Lower leg skin (tissue), 4 donors: ENCODE measurements at places on chromosomes 7 and 10. TPM values are rescaled to one million over a fixed set of nuclear protein-coding genes. Genes with fewer than 3 reads are reported as not detected.

SPDYE5 gene
- not detected for total RNA-seq

ZNF804B gene
- not detected for total RNA-seq

EPO gene
- total RNA-seq: not detected

PON1 gene
- not detected for total RNA-seq

PTPN20 gene
- 6.0 TPM for total RNA-seq

IFT22 gene
- 13.3 TPM for total RNA-seq

DNA sequence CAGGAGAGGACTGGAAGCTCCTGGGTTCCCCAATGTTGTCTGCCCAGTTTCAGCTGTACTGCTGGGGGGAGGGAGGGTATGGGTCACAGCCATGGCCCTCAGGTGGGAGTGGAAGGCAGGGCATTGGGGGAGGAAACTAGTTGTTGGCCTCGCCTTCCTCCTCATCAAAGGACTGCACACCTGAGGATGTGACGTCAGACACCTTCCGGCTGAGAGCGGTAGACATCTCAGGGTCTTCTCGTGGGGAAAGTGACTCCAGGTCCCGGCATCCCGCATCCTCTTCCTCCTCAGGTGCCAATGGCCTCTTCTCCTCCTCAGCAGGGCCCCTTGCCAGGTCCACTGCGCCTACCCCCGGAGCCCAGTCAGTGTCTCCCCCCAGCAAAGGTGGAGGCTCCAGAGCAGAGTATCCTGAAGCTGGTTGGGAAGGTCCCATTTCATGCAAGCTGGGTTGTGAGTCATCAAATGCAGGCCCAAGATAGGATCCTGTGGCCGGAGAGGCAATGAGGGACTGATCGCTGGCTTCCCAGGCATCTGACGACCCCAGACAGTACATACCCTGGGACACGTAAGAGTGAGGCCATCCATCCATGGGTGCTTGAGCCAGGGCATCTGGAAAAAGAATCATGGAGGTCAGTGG is 6.0 kb downstream of the FAM131B start:
- DNase-seq: peak; percentile 74

GRCh38 chr7:154353355-154353767 is 301.2 kb downstream of the DPP6 start:
- DNase-seq: no peak

- no peak for DNase-seq
Measured at GRCh38 chr7:84624527-84624926, 429.9 kb upstream of the SEMA3A start.

DNA sequence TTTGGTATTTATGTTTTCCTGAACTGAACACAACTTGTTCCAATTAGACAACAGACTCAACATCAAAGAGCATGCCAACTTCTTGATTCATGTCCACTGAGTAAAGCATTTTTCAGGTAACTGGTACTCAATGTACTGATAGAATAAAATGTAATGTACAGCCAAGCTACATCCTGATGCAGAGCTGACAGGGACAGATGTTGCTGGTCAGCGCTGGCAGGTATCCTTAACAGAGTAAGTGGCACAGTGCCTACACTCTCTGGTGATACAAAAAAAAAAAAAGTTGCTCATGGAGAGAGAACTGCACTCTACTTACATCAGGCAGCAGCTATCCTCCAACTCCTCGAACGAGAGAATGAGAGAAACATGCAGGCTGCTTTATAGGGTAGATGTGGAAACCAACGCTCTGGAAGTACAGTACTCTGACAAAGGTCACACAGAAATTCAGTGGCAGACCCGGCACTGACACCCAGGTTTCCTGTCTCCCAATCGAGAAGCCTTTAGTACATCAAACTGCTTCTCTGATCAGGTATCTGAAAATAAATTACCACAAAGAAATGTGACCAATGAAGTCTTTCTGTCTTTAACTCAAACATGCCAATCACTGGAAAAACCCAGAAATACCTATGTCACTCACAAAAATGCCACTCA is 4.6 kb downstream of the ITGB1 start:
- DNase-seq: no peak

DNA sequence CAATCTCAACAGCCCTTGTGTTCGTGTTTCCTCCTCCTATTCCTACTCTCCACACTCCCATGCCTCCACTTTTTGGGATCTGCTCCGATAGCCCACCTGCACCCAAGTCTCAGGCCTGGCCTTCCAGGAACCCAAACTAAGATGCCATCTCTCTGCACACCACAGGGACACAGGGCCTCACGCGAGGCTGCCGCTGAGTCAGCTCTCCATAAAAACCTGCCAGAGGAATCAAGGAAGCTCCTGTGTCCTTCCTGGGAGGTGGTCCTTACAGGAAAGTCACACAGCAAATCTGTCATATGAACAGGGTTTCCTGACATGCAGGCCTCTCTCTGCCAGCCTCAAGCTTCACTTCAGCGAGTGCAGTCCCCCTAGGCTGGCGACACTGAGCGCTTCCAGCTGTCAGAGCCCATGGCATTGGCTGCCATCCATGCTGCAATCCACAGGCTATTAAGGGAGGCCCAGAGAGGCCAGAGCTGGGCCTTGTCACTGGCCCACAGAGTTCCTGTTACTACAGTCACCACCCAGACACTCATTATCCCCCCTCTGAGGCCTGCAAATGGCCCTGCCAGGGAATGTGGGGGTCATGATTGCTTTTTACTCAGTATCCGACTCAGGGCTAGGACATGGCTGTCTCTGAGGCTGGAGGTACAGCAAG is 151.4 kb downstream of the OAT start:
- DNase-seq: no peak

GRCh38 chr7:47502240-47502877 is 79.6 kb downstream of the TNS3 start:
- no peak for DNase-seq

GRCh38 chr7:37820708-37821468 is 27.5 kb upstream of the NME8 start:
- DNase-seq: no peak

DNA sequence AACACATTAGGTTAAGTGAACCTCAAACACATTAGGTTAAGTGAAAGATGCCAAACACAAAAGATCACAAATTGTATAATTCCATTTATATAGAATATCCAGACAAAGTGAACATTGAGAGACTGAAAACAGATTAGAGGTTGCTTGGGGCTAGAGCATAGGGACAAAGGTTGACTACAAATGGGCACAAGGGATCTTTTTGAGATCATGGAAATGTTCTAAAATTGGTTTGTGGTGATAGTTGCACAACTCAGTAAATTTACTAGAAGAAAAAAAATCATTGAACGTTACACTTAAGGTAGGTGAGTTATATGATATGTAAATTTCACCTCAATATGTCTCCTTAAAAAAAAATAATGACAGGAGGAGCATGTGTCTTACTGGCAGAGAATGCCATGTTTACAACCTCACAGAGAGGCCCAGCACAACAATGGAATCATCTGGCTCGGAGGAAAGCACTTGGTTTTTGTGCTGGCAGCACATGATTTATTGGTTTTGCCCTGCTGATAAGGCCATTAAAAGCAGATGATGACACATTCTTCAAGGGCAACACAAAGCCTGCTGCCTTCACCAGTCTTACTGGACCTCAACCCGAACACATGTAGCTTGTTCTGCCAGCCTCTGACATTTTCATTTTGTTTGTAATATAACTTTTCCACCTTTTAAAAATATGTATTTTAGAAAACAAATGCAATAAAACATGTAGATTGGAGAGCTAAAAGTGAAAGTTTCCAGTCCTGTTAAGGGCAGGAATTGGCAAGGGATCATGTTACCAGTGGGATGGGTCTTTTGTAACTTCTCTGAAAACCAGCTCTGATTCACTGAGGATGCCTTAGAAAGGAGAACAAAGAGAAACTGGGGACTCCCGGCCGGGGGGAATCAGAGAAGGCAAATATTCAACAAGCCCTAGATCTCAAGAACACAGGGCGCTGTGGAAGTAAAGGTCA is 11.9 kb upstream of the LMOD2 start:
- DNase-seq: no peak

GRCh38 chr7:131040467-131040932 is 287.2 kb upstream of the MKLN1 start:
- DNase-seq: peak; percentile 72

GRCh38 chr7:67518580-67518979 is 521.9 kb downstream of the TYW1 start:
- DNase-seq: no peak

DNA sequence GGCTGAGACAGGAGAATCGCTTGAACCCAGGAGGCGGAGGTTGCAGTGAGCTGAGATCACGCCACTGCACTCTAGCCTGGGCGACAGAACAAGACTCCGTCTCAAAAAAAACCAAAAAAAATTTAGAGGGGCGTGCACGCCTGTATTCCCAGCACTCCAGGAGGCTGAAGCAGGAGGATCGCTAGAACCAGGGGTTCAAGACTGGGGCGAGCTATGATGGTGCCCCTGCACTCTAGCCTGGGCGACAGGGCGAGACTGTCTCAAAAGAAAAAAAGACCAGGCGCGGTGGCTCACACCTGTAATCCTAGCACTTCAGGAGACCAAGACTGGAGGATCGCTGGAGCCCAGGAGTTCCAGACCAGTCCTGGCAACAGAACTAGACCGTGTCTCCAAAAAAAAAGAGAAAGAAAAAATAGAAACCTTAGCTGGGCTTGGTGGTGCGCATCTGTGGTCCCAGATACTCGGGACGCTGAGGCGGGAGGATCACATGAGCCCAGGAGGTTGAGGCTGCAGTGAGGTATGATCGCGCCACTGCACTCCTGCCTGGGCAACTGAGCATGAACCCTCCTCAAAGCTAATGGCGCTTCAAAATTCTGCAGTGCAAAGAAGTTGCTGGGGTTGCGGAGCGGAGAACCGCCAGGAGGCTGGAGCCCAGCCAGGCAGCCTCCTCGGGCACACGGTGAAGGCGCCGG is 382 bp upstream of the MBLAC1 start:
- DNase-seq: no peak

DNA sequence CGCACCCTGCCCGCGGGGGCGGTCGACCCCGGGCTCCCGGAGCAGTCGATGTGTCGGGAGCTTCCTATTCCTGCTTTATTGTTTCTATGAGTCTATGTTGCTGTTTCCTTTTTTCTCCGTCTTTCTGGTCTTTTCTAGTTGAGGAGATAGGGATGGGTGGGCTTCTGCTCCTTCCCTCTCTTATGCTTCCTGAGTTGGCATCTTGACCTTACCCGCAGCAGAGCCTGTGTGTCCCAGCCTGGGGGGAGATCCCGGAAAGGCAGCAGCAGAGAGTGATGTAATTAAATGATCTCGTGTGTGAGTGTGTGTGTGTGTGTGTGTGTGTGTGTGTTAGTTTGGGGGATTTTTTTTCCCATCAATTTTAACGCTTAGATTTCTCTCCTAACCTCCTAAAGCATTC is 486 bp upstream of the SORCS1 start:
- DNase-seq: no peak

- DNase-seq: no peak
Measured at GRCh38 chr7:69778138-69778537, 179.9 kb downstream of the AUTS2 start.
